ENCODE measurements at places on chromosomes 3 and 15.

DNA sequence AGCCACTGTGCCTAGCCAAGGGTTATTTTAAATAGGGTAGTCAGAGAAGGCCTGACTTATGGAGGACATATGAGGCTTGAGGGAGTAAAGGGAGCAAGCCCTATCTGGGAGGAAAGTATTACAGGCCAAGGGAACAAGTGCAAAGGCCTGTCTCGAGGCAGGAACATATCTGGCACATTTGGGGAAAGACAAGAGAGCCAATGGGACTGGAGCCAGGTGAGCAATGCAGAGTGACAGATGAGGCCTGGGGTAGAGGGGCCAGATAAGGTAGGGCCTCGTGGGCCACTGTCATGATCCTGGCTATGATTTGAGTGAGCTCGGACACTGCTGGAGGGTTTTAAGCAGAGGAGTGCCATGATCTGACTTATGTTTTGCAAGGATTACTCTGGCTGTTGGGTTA, 43.8 kb downstream of the DCP1A start:
- no peak for DNase-seq

DNA sequence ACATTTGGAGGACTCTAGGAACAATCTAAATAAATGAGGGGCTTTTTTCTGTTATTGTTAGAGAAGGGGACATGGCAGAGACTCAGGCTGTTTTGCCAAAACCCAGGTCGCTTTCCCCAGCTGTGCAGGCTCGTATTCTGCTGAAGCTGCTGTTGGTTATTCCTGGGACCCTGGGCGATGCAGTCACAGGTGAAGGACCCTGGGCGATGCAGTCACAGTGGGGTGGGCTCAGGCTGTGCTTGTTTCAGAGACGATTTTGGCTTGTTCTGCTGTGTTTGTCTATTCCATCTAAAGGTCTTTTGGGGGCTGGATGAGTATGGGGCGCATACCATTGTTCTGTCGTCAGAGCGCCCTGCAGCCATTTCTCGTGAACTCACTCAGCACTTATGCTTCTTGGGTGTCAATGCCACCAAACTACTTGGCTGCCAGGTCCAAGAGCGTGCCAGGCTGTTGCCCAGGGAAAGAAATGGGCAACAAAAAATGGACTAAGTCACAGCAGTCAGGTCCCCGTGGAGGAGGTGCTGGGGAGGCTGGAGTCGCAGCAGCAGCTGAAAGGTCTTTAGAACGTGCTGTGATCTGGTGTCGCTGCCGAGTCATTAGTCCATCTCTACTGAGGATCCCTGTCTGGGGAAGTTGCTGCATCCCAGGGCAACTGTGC, 151.4 kb downstream of the CHDH start:
- no peak for DNase-seq

- no peak for DNase-seq
Observed at GRCh38 chr15:63860155-63860554, 26.4 kb upstream of the HERC1 start.

- DNase-seq, result peak; percentile 64
Observed at GRCh38 chr15:90029024-90029423, 27.9 kb downstream of the ZNF710 start.

DNA sequence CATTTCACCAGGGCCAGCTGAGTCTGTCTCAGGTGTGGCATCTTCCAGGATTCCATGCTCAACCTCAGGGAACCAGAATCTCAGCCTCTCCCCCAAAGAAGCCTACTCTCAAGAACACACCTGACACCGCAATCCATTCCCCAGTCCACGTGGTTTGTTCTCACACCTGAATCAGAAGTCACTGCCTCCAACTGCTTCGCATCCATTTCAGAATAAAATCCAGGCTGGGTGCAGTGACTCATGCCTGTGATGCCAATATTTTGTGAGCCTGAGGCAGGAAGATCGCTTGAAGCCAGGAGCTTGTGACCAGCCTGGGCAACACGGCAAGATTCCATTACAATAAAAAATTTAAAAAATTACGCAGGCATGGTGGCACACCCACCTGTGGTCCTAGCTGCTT, 212.2 kb downstream of the FOXP1 start:
- DNase-seq, result no peak

- DNase-seq, result no peak
Observed at GRCh38 chr15:68504681-68505170, 72.8 kb upstream of the ITGA11 start.

GRCh38 chr3:160566499-160566898, 1.1 kb upstream of the KPNA4 start:
- no peak for DNase-seq

DNA sequence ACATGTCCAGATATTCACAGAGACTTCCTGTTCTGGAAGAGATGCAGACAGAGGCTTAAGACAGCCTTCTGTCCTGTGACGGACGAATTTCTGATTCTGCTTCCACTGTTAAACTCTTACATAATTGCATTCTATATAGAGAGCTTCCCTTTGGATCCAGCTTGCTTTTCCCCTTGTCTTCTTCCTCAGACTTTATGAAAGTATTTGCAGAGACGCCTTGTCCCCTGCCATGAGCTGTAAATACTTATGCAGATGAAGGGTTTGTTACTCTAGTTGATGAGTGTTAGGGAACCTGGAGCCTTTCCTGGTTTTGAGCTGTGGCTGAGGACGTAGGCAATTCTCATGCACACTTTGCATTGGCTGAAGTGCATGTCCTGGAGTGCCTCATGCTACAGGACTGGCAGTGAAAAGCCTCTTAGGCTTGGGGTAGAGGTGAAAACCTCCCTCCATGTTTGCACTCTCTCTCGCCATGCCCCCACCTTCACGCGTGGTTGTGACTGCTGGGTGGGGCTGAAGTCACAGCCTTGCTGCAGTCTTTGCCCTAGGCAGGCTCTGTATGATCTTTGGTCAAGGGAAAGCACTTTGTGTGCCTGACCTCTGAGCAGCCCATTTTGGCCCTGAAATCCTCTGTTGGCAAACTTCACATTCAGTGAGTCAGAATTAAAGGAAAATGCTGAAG, 286.6 kb downstream of the PTPRG start:
- DNase-seq, result no peak

- DNase-seq, result no peak
Observed at GRCh38 chr3:188520466-188520865, 366.5 kb downstream of the LPP start.

DNA sequence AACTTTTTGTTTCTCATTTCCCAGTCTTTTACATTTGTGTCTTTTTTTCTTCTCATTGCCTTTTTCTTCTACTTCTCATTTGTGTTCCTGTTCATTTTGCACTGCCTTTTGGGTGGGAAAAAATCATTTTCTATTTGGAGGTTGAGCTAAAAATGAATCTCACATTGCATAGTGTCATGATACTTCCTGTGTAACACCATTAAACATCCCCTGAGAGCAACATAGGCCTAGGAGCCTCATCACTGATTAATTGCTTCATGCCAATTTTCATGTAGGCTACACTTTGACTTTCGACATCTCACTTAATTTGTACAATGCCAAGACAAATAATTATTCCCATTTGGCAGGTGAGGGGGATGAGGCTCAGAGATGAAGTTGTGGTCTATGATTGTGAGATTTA, 279.2 kb downstream of the EDEM1 start:
- DNase-seq, result no peak

DNA sequence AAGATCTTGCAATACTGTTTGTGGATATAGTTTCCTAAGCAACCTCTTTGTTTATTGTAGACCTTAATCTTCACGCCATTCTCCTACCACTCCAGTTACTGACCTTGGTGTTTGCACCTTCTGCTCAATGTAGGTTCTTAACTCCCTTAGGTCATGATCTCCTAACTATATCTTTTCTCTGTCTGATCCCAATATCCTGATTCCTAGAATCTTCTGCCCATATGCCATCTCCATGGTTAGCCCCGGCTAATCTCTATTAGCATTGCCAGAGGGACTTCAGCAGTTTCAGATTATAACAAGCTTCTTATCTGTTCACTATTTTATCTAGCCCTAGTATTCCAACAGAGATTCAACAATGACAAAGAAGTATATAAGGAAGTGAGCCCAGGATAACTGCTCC, 64.9 kb downstream of the IMPG2 start:
- DNase-seq, result no peak

DNA sequence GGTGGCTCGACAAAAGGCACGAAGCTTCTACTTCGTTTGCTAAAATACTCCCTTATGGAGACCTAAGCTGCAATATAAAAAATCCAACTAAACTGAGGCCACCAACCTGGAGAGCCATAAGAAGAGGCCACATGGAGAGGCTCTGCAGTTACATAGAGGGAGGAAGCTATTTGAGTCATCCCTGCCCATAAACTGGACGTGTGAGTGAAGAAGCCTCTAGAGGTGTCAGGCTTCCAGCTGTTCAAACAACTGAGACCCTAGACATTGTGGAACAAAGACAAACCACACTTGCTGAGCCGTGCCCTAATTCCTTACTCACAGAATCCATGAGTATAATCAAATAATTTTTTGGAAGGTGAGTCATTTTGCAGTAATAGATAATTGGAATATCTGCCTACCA, 50.2 kb upstream of the GMNC start:
- peak; percentile 60 for DNase-seq

DNA sequence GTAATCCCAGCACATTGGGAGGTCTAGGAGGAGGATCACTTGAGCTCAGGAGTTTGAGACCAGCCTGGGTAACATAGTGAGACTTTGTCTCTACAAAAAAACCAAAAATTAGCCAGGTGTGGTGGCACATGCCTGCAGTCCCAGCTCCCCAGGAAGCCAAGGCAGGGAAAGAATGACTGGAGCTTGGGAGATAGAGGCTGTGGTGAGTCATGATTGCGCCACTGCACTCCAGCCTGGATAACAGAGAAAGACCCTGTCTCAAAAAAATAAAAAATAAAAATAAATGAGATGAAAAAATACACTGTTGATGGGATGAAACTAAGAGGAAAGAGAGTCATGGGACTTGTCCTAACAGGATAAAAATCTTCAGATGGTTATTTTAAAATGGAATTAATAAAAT, 137.6 kb downstream of the IMPG2 start:
- no peak for DNase-seq

DNA sequence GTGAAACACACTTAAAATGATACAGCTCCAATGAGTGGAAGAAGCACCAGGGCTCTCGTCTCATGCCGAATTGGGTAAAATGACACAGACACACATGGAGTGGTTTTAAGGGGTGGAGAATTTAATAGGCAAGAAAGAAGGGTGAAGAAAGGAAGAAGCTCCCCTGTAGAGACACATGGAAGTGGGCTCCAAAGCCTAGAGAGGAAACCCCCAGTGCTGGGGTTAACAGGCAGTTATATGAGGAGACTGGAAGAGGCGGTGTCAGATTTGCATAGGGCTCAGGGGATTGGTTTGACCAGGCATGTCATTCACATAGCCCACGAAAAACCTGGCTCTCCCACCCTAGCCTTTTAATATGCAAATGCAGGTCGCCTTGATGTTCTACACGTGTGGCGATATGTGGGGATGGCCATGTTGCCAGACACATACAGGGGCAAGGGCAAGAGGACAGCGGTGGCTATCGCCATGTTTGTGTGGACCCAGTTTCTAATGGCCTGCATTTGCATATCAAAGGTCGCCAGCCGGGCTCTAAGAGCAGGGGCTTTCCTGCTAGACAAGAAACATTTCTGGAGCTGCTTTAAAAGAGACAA, 1.9 kb upstream of the DPH6 start:
- DNase-seq, result peak; percentile 17

DNA sequence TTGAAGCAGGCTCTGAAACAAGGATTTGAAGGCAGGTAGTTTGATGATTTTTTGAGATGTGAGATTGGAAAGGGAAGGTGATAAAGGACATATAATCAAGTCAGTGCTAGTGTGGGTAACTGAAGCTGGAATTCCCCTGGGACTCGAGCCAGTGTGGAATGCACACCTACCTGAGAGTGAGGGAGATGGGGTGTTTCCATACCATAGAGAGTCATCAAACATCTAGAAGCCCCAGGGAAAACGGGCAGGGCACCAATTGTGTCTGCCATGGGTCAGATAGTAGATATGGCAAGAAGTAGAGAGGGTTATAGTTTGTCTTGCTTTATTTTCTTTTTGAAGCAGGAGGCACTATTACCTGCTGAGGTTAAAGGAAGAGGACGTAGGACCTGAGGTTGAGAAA, 120.0 kb downstream of the SSR3 start:
- DNase-seq, result no peak

DNA sequence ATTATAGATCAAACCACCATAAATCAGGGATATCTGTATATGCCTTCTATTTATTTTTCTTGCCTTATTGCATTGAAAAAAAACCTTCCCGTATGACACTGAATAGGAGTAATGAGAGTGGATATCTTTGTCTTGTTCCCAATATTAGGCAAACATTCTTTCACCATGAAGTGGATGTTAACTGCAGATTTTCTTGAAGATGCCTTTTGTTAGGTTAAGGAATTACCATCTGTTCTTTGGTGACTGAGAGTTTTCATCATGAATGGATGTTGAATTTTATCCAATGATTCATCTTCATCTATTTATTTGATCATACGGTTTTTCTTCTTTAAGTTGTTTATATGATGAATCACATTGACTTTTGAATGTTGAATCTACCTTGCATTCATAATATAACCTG, 47.1 kb upstream of the MECOM start:
- DNase-seq, result no peak

- DNase-seq, result peak; percentile 22
Observed at GRCh38 chr15:43998607-43999006, 171.8 kb downstream of the WDR76 start.

DNA sequence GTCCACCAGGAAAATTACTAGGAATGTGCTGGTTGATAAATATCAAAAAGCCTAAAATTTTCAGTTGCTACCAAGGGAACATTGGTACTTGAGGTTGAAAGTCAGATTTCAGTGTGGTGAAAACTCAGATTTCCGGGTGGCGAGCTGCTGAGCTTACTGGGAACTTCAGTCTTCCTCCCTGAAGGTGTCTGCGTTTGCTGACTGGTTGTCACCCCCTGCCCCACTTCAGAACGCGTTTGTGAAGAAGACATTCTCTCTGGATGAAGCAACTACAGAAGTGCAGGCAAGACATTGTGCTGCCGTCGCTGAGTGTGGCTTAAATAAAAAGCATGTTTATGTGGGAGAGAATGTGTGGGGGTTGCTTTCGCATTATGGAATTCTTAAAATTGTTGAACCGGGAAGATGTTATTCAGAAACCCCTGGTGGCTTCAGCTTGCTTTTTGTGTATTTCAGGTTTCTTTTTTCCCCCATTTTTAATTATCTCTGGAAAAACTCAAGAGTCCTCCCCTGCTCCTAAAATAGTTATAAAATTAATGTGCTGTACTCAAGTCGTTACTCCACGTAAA, 7.1 kb downstream of the FAM81A start:
- no peak for DNase-seq

DNA sequence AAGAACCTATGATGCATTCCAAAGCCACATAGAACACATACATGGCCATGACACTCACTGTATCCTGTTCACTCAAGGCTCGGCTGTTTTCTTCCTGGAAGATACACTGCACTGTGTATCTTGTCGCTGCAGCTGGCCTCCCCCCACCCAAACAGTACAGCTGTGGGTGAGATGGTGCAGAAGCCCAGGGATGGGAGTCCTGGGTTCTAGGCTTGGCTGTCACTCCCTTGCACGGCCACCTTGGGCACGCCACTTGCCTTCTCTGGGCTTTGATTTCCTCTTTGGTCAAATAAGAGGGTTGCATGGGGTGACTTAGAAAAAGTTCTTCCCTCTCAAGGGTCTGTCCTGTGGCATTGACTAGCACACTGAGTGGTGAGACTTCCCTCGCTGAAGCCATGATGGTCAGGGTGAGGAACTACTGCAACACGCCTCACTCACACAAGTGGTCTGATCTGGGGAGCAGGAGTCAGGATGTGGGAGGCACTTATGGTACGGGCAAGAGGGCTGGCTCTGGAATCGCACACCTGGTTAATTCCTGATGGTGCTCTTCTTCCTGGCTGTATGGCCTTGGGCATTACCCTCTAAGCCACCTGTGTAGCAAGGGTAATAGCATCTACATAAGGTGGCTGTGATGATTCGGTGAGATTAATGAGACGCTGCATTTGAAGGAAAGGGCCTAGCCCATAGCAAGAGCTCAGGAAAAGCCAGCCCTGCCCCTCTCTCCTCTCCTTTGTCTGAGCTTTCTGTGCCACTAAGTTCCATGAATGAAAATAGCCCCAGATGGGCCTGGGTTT, 44.0 kb downstream of the ANP32A start:
- DNase-seq, result no peak

Measured in NCI-H146 (cell line).